GM23338 (cell line): ENCODE measurements at places on chromosomes 6 and 20. TPM values are rescaled to one million over a fixed set of nuclear protein-coding genes. Genes with fewer than 3 reads are reported as not detected.
A peak's percentile ranks its signal among the peaks of the same experiment; 100 is the strongest.

DNA sequence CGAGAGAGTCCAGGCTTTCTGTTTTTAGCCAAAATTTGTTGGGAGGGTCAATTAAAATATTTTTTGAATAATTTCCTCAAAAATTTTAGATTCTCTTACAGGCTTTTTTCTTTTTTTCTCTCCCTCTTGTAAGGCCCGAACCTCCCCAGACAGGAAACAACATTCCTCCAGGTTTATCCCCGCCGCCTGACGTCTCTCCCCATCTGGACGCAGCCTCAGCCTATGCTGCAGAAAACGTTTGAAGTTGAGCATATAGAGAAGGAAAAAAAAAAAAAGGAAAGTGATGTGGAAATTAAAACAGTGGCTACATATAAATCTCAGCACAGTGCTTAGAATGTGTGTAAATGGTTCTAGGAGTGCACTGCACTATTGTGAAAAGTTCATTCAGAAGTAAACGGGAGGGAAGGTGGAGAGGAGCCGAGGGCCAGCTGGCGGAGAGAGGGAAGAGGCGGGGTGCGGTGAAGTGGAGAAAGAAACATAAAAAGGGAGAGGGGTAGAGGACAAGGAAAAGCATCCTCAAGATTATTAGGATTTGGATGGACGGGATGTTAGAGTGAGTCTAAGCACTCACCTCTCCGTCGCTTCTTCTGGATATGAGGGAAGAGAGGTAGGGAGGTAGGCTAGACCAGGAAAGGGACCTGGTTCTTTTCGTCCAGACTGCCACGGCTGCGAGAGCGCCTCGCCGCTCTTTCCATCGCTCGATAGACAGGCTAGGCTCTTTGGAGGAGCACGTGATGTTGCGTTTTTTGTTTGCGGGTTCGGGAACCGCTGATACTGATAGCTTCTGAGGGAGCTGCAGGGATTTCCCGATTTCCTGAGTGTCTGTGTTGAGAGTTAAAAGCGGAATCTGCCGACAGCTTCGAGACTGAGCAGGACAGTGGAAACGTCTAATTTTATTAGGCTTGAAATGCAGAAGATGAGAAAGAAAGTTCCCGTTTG lies 98.7 kb downstream of the TRIM27 start:
- peaks cover 16% of the 10 kb centered on the region for H3K4me1 ChIP-seq
- no peaks in the 10 kb centered on the region for H3K36me3 ChIP-seq
- peak; percentile 61 for DNase-seq
- no peak overlapping the region for H3K27ac ChIP-seq
- H3K27me3 ChIP-seq = peaks cover 100% of the 10 kb centered on the region
- peak overlapping the region; percentile 62 for H3K4me3 ChIP-seq

DNA sequence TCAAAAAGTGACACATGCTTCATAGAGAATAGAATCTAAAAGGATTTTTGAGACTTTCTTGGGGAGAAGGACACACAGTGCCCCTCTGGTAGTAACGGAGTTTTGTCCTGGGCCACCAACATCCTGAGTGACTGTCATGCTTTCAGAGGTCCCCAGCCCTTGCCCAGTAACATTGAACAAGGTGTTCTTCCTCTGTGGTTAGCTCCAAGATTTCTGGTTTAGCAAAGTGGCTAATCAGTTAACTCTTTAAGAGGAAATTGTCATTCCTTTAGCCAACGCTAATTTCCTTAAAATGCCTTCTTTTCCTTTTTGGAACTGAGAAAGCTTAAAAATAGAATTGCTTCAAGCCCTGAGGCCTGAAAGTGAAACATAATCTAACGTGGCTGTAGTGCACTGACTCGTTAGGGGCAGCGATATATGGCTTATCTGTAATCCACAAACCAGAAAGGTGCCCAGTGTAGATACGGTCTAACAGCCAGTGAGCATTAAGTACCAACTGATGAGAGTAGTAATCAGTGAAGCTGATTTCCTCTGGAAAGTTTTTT lies 7.8 kb downstream of the E2F3 start:
- H3K27ac ChIP-seq = no peak overlapping the region
- no peak for DNase-seq
- no peaks in the 10 kb centered on the region for H3K27me3 ChIP-seq
- H3K4me3 ChIP-seq = no peak overlapping the region

DNA sequence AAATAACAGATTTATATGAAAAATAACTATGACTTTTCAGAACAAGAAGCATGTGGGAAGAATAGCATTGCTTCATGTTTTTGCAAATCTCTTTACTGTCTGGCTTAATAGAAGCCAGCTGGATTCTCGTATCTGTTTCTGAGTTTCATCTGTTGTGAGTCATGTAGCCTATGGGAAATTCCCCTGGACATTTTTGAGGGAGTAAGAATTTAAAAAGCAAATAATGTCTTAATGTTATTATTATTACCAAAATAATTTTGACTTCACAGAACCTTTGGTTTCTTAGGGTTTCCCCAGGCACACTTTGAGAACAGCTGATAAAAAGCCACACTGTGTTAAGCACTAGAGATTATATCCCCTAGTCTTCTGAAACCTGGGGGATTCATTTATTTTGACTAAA lies 75.8 kb downstream of the SYCP2L start:
- H3K4me1 ChIP-seq = 0 out of 2 replicates have a peak, but pooled peaks cover 12% of the 10 kb centered on the region
- DNase-seq = no peak
- H3K27me3 ChIP-seq = peaks cover 59% of the 10 kb centered on the region

GRCh38 chr20:4592316-4593148 lies 129.2 kb upstream of the PRND start:
- H3K4me1 ChIP-seq = no peaks in the 10 kb centered on the region
- no peak overlapping the region for H3K27ac ChIP-seq
- H3K27me3 ChIP-seq = peaks cover 6% of the 10 kb centered on the region; the same call in 1 of the 2 replicates
- DNase-seq = peak; percentile 68
- no peaks in the 10 kb centered on the region for H3K36me3 ChIP-seq
- H3K4me3 ChIP-seq = peak overlapping the region; percentile 65

DNA sequence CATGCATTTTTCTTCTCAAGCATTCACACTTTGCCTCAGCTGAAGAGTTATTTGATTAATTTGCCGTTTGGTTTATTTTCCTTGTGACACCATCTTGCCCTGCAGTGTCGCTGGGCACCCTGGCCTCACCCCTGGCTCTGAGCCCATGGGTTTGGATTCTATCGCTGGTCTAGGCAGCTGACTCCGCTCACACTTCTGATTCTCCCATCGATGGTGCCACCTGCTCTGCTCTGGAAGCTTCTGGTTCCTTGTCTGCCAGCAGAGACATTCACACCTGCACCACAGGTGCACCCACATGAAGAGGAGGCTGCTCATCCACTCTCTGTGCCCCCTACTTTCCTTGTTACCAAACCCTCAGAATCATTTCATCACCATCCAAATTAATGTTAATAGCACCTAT lies 291.6 kb upstream of the CDH4 start:
- H3K4me3 ChIP-seq = no peak overlapping the region
- 0 out of 2 replicates have a peak, but pooled peaks cover 3% of the 10 kb centered on the region for H3K27me3 ChIP-seq

GRCh38 chr6:44727651-44728630 lies 340.4 kb downstream of the CDC5L start:
- no peaks in the 10 kb centered on the region for H3K36me3 ChIP-seq
- no peaks in the 10 kb centered on the region; the same call in 1 of the 2 replicates for H3K4me1 ChIP-seq
- H3K27me3 ChIP-seq = no peaks in the 10 kb centered on the region
- no peak overlapping the region for H3K4me3 ChIP-seq

GRCh38 chr6:144528743-144529425 lies 243.7 kb downstream of the UTRN start:
- H3K36me3 ChIP-seq = 0 out of 2 replicates have a peak, but pooled peaks cover 3% of the 10 kb centered on the region
- 0 out of 2 replicates have a peak, but pooled peaks cover 5% of the 10 kb centered on the region for H3K4me1 ChIP-seq
- DNase-seq = peak; percentile 41
- no peak overlapping the region for H3K27ac ChIP-seq
- H3K4me3 ChIP-seq = no peak overlapping the region

DNA sequence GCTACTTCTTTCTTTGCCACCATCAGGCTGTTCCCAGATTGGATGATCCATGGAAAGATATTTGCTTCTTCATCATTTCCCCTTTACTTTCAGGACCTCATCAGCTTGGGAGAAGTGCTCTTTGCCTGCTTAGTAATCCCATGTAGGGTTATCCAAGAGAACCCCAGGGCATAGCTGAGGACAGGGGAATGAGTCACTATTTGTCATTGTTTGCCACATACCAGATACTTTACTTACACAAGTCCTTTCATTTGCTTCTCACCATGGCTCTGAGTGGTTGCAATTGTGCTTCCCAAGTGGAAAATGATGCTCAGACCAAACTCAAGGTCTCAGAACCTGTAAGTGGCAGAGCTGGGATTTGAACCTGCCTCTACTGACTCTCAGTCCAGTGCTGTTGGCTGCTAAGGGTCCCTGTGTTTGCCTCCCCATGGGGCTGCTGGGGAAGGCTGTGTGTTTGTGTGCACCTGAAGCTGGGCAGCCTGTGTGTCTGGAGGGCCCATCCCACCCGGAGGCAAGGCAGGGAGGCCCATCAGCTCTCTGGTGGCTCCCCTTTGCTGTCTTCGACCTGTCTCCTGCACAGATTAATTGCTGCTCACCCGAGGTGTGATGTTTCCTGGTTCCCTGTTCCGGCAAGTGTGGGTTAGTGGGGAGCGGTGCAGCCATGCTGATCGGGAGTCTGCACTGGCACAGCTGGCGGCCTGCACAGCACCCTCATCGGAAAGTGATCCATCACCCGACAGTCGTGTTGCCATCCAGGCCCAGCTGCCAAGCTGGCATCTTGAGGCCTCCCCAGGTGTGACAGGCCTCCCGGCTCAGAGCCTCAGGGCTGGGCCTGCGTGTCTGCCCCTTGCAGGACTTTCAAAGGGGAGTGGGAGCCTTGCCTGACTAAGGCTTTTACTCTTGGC lies 228.8 kb downstream of the DHX35 start:
- no peaks in the 10 kb centered on the region for H3K4me1 ChIP-seq
- no peaks in the 10 kb centered on the region for H3K27me3 ChIP-seq
- H3K36me3 ChIP-seq = no peaks in the 10 kb centered on the region
- no peak overlapping the region for H3K4me3 ChIP-seq
- DNase-seq = peak; percentile 5

- peak; percentile 79 for DNase-seq
- no peak overlapping the region for H3K27ac ChIP-seq
- no peak overlapping the region for H3K4me3 ChIP-seq
- H3K4me1 ChIP-seq = peaks cover 17% of the 10 kb centered on the region
- no peaks in the 10 kb centered on the region for H3K36me3 ChIP-seq
- no peaks in the 10 kb centered on the region for H3K27me3 ChIP-seq
Observed at GRCh38 chr6:37483917-37484785, 15.5 kb downstream of the CCDC167 start.

- no peaks in the 10 kb centered on the region for H3K27me3 ChIP-seq
- no peak overlapping the region for H3K4me3 ChIP-seq
- H3K27ac ChIP-seq = no peak overlapping the region
- peaks cover 45% of the 10 kb centered on the region for H3K36me3 ChIP-seq
Observed at GRCh38 chr6:18249271-18249670, 15.1 kb downstream of the DEK start.

DNA sequence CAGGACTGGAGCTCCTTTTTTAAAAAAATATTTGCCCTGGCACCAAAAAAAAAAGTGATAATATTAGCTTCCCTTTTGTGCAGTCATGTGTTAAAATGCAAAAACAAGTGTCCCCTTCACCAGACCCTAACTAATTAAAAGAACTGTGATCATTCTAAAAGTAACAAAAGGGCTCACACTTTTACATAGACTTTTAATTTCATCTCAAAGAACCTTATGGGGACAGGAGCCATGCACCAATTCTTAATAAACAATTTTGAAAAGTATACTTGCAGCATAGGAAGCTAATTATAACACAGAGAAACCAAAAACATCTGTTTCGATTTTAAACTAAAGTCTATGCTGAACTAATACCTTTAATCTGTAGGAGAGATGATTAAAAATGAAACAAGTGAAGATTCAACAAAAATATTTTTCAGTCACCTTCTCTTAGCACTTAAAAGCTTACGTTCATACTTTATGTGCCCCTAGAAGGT lies 17.3 kb downstream of the STX7 start:
- peaks cover 6% of the 10 kb centered on the region; the same call in 1 of the 2 replicates for H3K4me1 ChIP-seq
- H3K27ac ChIP-seq = no peak overlapping the region
- H3K4me3 ChIP-seq = no peak overlapping the region
- no peaks in the 10 kb centered on the region for H3K27me3 ChIP-seq
- DNase-seq = no peak

DNA sequence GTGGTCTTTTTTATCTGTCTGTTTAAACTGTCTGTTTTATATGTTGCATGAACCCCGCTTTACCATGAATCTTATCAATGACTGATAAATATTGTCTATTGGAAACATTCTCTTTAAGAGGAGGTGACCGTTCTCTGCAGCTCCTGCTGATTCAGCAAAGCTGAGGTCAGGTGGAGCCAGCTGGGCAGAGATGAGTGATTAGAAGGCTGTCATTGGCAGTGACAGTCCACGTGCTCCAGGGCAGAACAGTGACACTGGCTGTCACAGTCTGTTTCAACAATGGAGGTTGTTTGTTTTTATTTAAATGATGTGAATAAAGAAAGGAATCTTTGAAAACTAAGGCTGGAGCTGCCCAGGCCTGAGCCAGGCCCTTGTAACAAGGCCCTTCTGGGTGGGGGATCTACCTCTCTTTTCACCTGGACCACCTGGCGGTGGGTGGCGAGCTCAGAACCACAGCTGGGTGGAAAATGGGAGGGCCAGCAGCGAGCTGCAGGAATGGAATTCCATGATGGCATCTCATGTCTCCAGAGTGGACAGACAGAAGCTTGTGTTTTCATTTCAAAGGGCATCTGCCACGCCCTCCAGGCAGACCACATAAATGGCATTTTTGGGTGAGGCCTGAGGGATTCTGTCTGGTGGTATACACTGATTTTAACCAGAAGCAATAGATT lies 12.6 kb downstream of the SYNJ2 start:
- H3K4me3 ChIP-seq = no peak overlapping the region
- H3K27ac ChIP-seq = no peak overlapping the region
- DNase-seq = no peak
- no peaks in the 10 kb centered on the region for H3K36me3 ChIP-seq
- H3K4me1 ChIP-seq = peaks cover 13% of the 10 kb centered on the region

DNA sequence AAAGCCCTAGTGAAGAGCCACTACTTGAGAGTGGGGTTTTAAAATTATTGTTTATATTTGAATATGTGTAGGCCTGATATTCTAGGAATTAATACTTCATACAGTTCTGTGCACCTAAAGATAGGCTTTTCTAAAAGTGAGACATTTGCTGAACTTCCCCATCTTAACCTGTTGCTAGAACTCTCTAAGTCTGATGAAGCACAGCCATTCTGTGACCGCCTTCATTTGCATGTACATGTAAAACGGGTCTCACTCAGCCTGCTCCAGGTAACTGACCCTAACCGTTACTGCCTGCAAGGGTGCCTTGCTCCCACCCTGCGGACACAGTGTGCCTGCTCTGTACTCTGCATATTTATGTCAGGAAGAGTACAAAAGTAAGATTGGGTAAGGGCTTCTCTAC lies 44.3 kb upstream of the IRF4 start:
- H3K4me1 ChIP-seq = no peaks in the 10 kb centered on the region
- H3K27me3 ChIP-seq = no peaks in the 10 kb centered on the region
- H3K27ac ChIP-seq = no peak overlapping the region
- DNase-seq = no peak
- H3K4me3 ChIP-seq = no peak overlapping the region

The OR2H2 gene
- not detected in 2 replicates for total RNA-seq

The ESR1 gene
- total RNA-seq = 0.94 TPM in 1 of 2 replicates, not detected in the other

The RBPJL gene
- total RNA-seq = 0.66 and 1.4 TPM in 2 replicates

The DLL1 gene
- total RNA-seq = 4.6 and 4.8 TPM in 2 replicates

The TMC2 gene
- total RNA-seq = 0.12 TPM in 1 of 2 replicates, not detected in the other

The MUCL3 gene
- 0.12 TPM in 1 of 2 replicates, not detected in the other for total RNA-seq
